ENCODE measurements at places on chromosomes 2 and 18.

DNA sequence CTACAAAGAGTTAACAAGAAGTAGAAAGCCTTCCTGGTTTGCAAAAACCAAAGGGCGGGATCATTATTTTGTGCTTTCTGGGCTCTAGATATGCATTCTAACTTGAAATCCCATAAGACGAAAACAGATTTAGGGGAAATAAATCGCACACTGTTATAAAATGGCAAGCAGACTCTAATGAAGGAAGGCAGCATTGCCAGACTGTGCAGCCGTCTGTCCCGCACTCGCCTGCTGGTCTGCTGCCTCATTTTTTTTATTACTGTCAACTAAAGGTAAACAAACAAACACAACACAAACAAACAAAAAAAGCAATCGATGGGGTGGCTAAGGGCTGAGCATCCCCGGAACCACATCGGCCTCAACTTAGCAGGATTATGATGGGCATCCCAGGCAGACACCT lies 24.4 kb downstream of the ZNF521 start:
- DNase-seq, result no peak

DNA sequence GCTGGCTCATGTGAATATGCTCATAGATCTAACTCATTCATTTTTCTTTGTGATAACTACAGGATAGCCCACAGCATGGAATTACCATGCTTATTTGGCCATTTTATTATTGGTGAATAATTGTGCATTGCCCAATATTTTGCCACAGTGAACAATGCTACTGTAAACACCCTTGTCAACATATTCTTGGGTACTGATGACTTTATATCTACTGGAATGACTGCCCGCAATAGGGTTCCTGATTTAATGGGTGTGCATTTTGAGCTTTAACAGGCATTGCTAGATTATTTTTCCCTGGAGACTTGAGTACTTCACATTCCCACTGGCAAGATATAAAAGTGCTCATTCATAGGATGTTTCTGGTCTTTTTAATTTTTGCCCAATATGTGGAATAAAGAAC lies 42.7 kb upstream of the EVA1A start:
- no peak for DNase-seq

GRCh38 chr2:183505911-183506310 lies 381.7 kb downstream of the NUP35 start:
- DNase-seq, result no peak

- no peak for DNase-seq
Observed at GRCh38 chr2:134398300-134398699, 144.4 kb downstream of the MGAT5 start.

- DNase-seq, result no peak
Observed at GRCh38 chr18:35408843-35409261, 31.7 kb upstream of the ZNF396 start.

DNA sequence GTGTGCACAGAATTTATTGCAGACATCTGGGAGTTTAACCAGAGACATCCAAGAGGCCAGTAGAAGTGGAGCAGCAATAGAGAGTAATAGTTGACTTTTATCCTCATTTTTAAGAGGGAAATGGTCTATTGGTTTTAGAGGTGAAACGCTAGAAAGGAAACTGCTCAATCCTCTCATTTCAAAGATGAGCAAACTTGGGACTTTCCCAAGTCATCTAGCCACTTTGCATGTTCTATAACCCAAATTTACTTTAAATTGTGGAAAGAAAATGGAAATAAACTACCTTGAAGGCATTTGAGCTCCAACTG lies 601.7 kb downstream of the ARHGAP15 start:
- DNase-seq, result no peak

GRCh38 chr18:13871701-13872100 lies 43.6 kb downstream of the MC2R start:
- DNase-seq, result no peak

DNA sequence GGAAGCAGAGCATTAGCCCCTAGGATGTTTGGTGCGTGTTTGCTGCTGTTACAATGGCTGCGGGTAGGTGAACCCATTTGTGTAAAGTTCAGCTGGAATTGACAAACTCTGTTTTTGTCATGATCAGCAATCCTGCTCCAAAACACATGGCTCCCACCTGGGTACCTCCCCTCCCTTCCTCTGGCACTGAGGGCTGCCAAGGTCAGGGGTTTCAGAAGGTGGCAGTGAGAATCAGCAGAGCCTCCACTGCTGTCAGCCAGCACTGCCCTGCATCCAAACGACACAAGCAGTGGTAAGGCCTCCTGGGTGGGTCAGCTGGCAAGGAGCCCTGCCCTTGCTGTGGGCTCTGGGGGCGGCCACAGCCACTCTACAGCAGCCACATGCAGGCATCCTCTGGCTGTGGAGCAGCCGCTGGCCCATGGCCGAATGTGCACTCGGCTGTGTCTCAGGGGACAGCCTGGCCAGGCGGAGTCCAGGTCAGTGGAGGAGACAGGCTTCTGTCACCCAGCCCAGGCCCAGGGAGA lies 32.8 kb upstream of the LDLRAD4 start:
- no peak for DNase-seq

DNA sequence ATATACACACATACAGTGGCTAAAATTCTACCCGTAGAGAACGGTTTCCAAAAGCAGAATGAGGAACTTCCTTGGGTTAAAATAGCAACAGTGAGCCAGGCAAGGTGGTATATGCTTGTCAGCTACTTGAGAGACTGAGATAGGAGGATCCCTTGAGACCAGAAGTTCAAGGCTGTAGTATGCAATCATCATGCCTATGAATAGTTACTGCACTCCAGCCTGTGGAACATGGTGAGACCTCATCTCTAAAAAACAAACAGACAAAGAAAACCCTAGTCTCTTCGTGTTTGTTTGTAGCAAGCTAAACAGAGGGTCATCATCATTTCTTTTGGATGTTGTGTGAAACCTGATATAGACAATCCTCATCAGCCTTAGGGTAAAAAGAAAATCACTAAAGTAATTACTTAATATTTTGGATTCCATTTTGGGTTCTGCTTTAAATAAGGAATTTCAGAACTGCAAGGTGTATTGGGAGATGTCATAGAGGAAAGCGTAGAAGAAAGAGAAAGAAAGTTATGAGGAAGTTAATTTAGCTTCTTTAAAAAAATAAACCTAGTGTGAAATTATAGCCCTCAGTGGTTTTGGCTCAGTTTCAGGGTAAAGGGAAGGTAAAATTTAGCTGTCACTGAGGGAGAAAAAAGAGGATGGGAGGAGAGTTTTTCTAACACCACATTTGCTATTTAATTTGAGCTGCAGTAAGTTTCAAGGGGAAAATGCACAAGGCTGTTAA lies 46.5 kb downstream of the PLEK start:
- DNase-seq, result no peak

GRCh38 chr2:136126021-136126420 lies 8.1 kb upstream of the CXCR4 start:
- DNase-seq, result no peak

DNA sequence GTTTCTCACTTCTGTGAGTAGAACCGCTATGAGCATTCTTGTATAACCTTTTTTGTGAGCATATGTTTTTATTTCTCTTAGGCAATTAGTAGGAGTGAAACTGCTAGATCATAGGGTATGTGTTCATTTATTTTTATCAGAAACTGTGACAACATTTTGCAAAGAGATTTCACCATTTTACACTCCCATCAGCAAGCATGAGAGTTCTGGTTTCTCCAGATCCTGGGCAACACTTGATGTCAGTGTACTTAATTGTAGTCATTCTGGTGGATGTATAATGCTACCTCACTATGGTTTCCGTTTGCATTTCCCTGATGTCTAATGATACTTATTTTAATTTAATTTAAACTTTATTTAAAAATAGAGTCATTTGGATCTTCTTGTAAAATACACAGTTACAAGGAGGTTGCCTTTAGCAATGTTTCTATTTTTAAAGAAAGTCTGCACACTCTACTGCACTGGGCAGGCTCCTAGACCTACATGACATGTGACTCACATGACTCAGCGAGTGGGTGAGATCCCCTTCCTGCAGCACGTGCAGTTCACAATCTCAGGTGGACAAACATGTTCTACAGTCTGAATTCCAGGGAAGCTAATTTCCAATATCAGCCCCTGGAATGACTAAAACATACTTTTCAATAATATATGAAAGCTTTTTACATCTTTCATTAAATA lies 127.0 kb upstream of the BCL2L11 start:
- no peak for DNase-seq

DNA sequence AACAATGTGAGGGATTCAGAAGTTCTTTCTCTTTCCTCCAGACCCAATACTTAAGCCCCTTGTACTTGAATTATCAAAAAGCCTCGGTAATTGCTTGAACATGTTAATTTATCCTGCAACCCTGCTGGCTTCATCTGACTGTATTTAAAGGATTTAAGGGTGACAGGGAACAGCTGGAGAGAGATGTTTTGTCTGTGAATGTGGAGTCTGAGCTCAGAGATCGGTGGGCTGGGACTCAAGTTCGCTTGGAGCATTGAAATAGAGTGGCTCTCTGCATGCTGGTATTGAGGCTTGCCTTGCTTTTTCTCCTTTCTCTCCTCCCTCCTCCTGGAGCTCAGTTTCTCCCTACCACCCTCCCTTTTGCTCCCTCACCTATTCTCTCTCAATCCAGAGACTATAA lies 73.6 kb downstream of the BOD1L2 start:
- no peak for DNase-seq

DNA sequence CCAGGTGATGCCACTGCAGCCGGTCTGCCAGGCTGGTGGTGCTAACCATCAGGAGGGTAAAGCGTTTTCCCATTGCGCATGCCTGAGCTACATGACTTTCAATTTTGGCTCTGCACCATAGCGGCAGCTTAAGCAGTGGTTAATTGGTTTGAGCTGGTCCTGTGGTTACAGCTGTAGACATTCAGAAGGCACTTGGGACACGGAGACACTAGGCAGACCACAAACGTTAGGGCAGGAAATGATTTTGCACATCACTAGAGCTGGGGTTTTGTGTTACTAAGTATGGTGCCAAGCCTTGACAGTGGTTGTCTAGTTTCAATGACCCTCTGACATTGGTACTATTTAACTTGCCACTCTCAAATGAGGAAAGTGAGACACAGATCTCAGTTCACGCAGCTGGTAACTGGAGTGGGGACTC lies 28.9 kb upstream of the CNOT11 start:
- DNase-seq, result no peak

- DNase-seq, result no peak
Observed at GRCh38 chr18:51169731-51170130, 27.8 kb downstream of the MEX3C start.

DNA sequence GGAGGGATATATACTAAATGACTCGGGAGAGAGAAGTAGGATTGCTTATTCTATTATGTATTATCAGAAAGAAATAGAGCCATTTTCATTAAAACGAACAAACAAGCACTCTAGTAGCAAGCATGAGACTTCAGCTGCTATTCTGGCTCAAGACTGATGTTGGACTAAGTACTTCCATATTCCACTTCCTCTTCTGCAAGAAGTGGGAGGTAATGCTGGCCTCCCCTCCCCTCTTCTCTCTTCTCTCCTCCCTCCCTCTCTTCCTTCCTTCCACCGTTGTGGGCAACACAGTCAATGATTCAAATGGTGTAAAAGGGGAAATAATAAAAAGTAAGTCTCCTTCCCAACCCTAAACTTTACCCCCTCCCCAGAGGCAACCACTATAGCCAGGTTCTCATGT lies 62.6 kb downstream of the EMX1 start:
- no peak for DNase-seq

GRCh38 chr18:61939046-61939674 lies 46.4 kb upstream of the RNF152 start:
- DNase-seq, result no peak

- DNase-seq, result peak; percentile 90
Observed at GRCh38 chr2:151063271-151063670, 198.4 kb downstream of the RBM43 start.

DNA sequence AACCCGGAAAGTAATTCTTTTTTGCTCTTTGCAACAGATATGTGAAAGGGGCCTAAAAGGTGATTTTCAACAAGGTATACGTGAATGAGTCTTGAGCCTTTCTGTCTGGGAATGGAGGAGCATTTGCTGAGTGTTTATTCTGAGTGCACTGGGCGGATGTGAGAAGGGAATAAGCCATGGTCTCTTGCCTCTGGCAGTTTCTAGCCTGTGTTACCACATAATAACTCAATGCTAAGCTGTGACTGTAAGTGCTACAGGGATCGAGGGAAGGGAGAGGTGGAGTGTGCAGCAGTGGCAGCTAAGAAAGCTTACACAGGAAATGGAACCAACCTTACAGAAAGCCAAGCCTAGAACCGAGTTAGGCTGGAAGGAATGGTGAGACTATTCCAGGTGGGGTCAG lies 444.3 kb downstream of the SLC4A3 start:
- no peak for DNase-seq

DNA sequence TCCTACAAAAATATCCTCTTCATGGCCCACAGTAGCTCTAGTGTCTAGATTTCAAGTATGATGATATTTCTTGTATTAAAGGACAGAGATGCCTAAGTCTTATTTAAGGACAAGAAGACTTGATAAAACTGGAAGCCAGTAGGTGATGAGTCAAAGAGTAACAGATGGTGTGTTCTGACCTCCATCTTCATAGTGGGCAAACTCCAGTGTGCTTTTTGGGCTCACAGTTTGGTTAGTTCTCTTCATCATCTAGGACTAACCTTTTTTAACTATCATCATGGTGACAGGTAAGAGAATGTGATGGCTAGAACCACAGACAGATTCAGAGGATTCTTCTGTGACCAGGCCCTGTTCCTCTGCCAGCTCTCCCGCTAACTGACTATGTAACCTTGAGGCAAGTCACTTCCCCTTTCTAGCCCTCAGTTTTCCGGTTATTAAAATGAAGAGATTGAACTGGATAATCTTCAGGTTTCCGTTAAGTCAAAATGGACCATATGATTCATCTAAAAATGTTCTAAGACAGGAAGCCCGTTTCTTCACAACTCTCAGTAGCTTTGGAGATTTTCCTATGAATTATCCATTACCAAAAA lies 140.3 kb upstream of the RASGRP3 start:
- no peak for DNase-seq

GRCh38 chr2:11292464-11293255 lies 51.8 kb downstream of the ROCK2 start:
- no peak for DNase-seq

DNA sequence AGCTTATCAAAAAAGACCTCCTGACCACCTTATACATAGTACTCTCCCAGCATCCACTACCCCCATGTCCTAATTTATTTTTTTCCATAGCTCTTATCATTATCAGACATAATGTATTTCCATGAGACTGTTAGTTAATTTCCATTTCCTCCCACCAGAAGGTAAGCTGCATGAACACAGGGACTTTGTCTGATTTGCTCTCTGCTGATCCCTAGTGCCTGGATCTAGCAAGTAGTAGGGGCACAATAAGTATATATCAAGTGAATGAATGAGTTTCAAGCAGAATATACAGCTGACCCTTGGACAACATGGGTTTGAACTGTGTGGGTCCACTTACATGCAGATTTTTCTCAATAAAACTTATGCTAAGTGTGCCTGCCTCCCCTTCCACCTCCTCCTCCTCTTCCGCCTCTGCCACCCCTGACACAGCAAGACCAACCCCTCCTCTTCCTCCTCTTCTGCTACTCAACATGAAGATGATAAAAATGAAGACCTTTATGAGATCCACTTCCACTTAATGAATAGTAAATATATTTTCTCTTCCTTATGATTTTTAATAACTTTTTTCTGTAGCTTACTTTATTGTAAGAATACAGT lies 53.8 kb downstream of the CTAGE1 start:
- DNase-seq, result no peak

All from NCI-H1436 treated with DMSO at 0.1 percent for 48 hours (cell line).